ENCODE measurements at places on chromosomes 5 and 9.

DNA sequence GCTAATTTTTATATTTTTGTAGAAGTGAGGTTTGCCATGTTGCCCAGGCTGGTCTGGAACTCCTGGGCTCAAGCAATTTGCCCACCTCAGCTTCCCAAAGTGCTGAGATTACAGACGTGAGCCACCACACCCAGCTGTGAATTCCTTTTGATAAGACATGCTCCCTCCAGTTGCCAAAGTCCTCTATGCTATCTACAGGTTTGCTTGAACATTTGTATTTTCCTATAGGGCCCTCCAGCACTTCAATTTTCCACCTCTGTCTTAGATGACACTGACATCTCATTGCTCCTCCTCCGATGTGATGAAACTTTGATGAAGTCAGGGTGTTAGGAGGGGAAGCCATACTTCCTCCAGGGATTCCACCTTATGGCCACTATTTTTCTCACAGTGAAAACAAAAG lies 25.2 kb upstream of the CTSV start:
- no peak for DNase-seq

- no peak for DNase-seq
Observed at GRCh38 chr9:107928701-107929371, 439.3 kb upstream of the KLF4 start.

GRCh38 chr9:84140535-84141101 lies 160.0 kb downstream of the RMI1 start:
- DNase-seq = no peak

DNA sequence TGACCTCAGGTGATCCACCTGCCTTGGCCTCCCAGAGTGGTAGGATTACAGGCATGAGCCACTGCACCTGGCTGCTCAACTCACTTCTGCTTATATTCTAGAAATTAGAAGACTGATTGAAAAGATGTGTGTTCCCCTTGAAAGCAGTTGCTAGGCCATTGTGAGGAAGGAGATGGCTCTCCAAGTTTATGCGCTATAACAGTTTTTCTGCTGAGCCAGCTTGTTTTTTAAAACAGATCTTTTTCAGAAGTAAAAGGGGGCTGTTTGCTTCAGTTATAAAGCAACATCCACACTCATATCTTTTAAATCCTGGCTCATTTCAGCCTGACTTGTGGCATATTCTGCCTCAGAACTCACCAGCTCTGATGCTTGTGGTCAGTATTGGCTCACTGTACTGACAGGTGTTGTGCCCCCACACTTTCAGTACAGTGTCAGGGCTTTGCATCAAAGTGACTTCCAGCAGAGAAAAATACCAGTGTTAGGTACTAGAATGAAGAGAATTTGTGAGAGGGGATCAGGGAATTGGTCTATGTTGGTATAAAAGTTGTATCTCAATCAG lies 49.4 kb downstream of the NUP214 start:
- no peak for DNase-seq

DNA sequence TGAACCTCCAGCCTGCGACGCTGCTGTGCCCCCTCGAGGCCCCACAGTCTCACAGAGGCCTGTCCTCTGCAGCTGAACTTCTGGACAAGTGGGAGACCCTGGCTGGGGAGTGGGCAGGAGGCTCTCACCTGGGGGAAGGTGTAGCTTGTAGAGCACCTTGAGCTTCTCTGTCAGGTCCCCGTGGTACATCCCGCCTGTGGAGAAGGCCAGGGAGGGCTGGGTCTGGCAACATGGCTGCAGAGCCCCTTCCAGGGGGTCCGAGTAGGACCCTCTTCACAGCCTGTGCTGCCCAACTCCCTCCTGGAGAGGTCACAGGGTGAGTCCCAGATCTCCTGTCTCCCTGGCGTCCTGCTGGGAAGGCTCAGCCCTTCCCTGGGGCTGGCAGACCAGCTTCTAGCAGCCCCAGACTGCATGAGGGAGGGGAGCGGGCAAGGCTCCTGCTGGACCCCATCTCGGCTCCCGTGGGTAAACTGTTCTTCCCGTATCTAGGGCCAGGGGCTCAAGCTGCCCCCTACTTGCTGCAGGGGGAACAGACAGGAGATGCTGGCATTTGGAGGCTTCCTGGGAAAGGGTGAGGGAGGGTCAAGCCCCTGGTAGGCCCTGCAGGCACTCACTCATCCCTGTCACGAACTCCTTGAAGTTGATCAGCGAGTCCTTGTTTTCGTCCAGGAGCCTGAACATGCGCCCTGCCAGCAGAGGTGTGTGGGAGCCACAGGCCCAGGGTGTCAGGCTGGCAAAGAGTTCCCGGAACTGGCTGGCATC lies 11.2 kb upstream of the MRNIP start:
- DNase-seq = no peak

All from CD8-positive, alpha-beta memory T cell (primary cell).